ENCODE measurements at places on chromosomes 2 and 18.

DNA sequence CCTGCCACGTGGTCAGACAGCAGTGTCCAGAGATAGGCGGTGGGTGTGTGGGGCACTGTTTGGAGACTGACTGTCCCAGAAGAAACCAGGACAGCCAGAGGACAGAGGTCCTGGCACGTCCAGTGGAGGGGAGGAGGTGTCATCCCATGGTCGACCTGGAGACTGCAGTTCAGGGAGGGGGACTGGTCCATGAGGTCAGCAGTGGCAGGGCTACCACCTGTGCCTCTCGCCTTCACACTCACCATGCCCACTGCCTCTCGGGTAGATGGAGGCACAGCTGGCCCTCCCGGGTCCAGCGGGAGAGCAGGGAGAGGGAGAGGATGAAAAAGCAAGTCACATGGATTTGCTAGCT is 53.9 kb downstream of the INHBB start:
- no peak for DNase-seq

- no peak for DNase-seq
Observed at GRCh38 chr18:27921392-27921791, 255.5 kb downstream of the CDH2 start.

DNA sequence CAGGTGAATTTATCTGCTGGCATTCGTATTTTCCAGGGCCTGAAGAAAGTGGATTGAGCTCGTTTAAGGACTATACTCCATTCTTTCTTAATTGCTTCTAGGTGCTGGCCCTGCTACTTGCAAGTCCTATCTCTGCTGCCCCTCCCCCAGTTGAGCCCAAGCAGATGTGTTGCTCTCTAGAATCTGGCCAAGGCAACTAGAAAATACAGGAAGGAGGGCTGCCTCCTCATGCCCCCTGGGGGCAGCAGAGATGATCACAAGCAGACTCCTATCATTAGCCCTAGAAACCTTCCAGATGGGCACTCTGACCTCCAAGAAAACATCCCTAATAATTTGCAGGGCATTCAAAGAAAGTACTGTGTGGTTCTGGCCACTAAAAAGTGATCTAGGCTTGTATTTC is 72.5 kb upstream of the CYP26B1 start:
- no peak for DNase-seq

DNA sequence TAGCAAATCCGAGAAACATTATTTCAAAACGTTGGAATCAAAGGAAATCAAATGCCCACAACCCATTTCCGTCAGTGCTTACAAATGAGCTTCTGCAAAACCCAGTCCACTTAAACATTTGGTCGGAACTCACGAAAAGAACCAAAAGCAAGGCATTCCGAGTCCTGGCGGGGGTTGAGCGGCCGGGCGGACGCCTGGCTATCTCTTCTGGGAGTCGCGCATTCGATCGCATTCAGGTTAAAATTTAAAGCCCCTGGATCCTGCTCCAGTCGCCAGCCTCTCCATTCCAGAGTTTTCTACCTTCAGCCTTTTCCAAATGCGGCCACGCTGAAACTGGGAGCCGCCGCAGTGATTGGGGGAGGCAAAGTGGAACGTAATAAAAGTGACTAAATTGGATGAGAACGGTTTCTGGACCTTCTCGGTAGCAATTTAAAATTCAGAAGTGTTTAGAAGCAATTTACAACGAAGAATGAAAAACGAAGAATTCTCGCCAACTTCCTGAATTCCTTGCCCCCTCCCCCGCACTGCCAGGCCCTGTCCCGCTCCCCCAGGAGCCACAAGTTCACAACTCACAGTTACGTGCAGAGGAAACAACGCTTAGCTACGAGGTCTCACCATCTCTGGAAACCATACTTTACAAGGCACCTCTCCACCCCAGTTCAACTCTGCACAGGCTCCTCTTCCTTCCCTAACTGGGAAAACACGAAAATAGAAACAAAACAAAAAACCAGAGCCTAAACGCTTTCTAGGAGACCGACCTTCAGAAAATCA is 1.7 kb upstream of the GATA6 start:
- no peak for DNase-seq

- no peak for DNase-seq
Observed at GRCh38 chr18:78430131-78430758, 549.4 kb upstream of the SALL3 start.

DNA sequence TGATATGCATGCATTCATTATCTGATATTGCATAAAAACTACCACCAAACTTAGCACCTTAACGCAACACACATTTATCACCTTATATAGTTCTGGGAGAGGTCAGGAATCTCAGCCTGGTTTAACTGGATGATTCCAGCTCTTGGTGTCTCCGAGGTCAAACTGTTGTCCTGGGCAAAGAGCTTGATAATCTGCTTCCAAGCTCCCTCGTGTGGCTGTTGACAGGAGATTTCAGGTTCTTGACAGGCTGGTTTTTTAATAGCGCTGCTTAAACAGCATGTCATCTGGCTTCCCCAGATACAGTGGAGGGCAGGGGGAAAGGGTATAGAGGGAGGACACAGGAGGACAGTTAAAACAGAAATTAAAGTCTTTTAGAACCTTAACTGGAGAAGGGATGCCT is 785.0 kb downstream of the CNTNAP5 start:
- DNase-seq = no peak

DNA sequence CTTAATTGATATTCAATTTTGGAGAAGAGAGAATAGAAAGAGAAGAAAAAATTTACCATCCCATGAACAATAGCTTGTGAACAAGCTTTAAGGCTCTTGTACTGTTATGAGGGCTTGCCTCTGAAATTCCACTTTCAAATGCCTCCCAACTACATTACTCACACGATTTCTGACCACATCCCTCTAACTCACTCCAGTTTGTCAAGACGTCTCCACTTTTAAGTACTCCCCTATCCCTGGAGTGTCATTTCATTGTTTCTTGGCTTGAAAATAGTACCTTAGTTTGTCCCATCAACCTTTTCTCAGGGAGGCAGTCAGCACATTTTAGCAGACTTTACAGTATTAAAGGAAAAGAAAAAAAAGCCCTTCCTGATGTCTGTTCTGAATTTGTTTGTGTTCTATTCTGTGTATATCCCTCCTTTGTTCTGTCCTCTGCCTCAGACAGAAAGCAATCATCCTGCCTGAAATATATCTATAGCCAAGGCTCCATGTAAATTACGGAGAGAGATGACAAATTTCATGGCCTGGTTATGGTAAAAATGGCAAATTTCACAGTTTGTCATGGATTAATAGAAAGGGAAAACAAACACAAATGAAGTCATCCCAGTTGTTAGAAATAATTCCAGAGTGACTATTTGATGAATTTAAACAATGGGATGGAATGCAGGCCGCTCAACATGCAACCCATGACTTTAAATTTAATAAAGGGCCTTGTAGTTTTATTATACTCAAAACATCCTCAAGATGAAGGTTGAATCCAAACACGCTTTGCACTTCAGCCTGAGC is 228.8 kb downstream of the ETAA1 start:
- DNase-seq = no peak

DNA sequence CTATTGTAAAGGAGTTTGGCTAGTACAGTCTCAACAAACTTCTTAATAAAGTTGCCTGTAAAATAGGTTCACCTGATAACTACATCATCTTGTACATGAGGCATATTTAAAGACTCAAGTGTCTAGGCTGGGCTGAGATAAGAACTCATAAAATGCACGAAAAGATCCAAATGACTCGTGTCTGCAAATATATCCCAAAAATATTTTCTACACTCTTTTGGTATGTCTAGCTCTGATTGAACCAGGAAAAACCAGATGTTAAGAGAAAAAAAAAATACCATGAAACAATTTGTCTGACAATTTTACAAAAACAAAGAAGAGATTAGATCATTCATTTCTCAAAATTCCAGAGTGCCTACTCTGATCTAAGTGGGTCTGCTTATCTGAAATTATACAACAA is 166.9 kb upstream of the OSR1 start:
- no peak for DNase-seq

GRCh38 chr2:221429741-221430491 is 142.2 kb downstream of the EPHA4 start:
- DNase-seq = no peak

GRCh38 chr2:8142461-8142860 is 539.4 kb upstream of the ID2 start:
- DNase-seq = no peak

- DNase-seq = no peak
Observed at GRCh38 chr2:27494944-27495554, at the start of gene FNDC4. TSS of gene FNDC4 (minus strand) at chr2:27495200. CDS start at chr2:27494679, 521 bp downstream.

DNA sequence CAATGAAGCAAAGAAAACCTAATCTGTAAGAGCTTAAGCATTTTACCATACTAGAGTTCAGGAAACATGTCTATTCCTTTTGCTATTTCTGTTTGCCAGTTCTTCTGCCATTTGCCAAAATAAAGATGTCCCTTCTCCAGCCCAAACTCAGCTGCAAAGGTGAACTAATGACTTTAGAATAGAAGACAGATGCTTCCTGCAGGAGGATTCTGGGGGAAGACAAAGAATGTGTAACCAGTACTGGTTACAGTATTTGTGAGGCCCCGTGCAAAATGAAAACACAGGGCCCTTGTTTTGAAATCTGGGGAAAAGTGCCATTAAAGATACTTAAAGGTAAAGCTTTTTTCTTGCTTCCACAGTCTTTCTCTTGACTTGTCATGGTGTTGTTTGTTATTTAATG is 34.3 kb upstream of the MTX2 start:
- no peak for DNase-seq

DNA sequence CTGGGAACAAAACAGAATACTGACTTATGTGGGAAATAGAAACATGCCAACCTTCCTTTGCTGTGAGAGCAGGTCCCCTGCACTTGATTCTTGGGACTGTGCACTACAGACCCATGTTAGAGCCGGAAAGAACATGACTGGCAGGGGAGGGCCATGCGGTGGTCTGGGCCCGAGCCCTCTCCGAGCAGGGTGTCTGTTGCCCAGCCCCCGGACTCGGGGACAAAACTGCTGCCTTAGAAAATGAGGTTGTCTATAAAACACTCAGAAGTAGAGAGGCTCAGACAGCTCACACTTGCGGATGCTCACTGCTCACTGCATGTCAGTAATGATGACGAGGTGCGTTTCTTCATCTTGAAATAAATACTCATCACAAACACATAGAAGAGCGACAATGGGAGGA is 270.7 kb upstream of the HDAC4 start:
- DNase-seq = no peak

DNA sequence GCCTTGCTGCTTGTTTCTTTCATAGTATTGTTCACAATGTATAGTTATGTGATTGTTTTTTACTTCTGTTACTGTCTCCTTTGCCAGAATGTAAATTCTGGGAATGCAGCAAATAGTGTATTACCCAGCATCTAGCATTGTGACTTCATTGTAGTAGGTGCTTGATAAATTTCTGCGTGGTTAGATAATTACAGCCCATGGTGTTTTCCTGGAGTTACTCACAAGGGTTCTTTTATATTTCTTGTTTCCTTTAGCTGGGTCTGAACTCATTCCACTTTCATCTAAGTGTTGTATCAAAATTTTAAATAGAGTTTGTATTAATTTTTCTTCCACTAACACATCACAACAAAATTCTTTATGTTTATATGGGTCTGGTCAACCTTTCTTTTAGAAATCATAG is 132.6 kb downstream of the MAP4K4 start:
- DNase-seq = no peak

GRCh38 chr2:215691346-215691745 is 255.5 kb upstream of the FN1 start:
- DNase-seq = no peak

GRCh38 chr2:175743011-175743410 is 259.1 kb downstream of the LNPK start:
- DNase-seq = no peak

DNA sequence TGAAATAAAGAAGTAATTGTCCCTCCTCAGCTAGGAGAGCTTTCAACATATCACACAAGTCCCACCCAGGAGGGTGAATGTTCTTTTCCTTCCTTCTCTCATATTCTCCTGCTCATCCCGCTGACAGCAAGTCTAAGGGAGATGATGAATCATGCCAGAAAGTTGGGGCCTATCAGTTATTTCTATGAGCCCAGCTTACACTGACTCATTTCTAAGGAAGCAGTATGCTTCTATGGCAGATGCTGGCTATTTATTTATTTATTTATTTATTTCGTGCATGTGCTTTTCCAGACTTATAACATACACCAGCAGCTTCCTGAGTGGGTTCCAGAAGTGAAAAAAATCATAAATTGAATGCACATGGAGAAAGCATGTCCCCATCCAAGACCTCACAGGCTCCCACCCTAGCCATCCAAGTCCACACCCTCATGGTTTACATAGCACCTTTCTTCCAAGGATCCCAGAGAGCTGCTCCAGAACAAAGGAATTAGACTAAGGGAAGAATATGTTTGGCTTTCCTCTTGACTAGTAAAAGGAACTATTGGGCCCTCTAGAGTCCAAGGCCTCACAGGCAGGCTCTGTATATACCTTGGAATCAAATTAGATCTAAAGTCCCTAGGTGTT is 1074.2 kb upstream of the ZEB2 start:
- no peak for DNase-seq

- no peak for DNase-seq
Observed at GRCh38 chr2:35347561-35347960, 1008.0 kb upstream of the CRIM1 start.

DNA sequence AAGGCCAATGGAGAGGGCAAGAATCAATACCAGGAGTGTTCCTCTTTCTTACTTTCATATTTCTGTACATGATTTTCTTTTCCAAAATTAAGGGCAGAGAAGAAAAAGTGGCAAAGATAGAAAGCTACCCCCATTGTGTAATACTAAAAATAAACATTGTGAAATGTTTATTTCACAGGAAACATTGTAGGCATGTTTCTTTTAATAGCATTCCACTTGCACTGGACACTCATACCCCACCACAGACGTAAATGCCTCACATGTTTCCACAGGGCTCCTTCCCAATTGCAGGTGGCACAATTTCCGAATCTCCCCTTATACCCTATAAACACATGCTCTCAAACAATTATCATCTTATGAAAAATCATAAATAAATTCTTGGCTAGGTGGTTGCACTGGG is 645.1 kb upstream of the SETBP1 start:
- DNase-seq = no peak

GRCh38 chr2:235605312-235606003 is 111.6 kb downstream of the AGAP1 start:
- DNase-seq = no peak

DNA sequence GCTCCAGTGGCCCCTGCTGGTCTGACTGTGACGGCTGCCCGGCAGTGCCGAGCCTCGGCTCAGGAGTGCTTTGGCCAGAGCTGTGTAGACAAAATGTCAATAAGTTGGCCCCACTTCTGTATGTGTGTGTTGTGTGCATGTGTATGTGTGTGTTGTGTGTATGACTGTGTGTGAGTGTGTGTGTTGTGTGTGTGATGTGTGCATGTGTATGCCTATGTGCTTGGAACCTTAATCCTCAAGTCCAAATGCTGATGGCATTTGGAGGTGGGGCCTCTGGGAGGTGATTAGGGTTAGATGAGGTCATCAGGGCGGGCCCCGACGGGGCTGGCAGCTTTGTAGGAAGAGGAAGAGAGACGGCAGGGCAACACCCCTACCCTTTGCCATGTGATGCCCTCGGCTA is 269.0 kb downstream of the DCDC2C start:
- no peak for DNase-seq

DNA sequence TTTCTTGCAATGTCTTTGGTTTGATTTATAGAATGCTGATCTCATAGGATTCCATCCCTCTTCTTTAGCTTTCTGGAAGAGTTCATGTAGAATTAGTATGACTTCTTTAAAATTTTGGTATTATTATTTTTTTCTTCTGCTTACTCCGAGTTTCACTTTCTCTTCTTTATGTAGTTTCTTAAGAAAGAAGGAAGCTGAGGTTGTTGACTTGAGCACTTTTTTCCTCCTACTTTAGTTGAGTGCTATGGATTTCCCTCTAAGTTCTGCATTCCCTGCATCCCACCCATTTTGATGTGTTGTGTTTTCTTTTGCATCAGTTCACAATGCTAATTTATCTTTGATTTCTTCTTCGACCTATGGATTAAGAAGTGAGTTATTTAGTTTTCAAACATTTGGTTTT is 78.9 kb upstream of the SPRED2 start:
- no peak for DNase-seq

All from stimulated activated CD4-positive, alpha-beta T cell treated with anti-CD3 and anti-CD28 coated beads, TNF-alpha, amount 100 ng/mL, for 4 hours (primary cell).